GM12892 (cell line): ENCODE measurements at places on chromosomes 7 and 10.

- DNase-seq, result no peak
These were observed 113.9 kb upstream of the PRSS58 start for GRCh38 chr7:142371586-142372377.

GRCh38 chr7:46744957-46745706, 824.1 kb upstream of the IGFBP3 start:
- DNase-seq, result no peak

DNA sequence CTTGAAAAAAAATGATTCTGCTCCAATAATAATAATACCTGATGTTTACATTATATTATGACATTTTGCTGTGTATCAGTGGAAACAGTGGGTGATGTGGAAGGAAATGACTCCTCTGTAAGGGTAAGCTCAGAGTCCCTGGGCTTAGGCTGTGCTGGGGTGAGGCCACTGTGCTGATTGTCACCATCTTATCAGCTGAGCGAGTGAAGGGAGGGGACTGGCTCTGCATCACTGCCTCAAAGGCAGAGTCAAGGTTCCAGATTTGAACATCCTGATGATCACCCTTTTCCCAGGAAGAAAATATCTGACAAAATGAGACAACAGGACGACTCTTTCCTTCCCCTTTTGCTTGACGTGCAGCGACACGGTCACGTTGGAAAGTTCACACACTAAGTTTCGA, 24.0 kb upstream of the HABP2 start:
- DNase-seq, result no peak

GRCh38 chr10:354901-355617, 219.8 kb downstream of the ZMYND11 start:
- no peak for DNase-seq

- no peak for DNase-seq
These were observed 1.8 kb downstream of the RBP3 start for GRCh38 chr10:47349941-47350371.
